ENCODE measurements at places on chromosomes 11 and 22. TPM values are rescaled to one million over a fixed set of nuclear protein-coding genes. Genes with fewer than 3 reads are reported as not detected.
A peak's percentile ranks its signal among the peaks of the same experiment; 100 is the strongest.

- DNase-seq = no peak
Observed at GRCh38 chr22:48338793-48339705, 1488.6 kb downstream of the BRD1 start.

DNA sequence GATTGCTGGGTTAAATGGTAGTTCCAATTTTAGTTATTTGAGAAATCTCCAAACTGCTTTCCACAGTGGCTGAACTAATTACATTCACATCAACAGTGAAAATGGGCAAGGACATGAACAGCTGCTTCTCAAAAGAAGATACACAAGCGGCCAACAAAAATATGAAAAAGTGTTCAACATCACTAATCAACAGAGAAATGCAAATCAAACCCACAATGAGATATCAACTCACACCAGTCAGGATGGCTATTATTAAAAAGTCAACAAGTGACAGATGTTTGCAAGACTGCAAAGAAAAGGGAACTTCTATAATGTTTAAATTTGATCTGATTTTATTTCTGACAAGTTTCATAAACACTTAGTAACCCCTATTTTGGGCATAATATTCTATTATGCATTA lies 537.5 kb downstream of the DLG2 start:
- no peak for DNase-seq

DNA sequence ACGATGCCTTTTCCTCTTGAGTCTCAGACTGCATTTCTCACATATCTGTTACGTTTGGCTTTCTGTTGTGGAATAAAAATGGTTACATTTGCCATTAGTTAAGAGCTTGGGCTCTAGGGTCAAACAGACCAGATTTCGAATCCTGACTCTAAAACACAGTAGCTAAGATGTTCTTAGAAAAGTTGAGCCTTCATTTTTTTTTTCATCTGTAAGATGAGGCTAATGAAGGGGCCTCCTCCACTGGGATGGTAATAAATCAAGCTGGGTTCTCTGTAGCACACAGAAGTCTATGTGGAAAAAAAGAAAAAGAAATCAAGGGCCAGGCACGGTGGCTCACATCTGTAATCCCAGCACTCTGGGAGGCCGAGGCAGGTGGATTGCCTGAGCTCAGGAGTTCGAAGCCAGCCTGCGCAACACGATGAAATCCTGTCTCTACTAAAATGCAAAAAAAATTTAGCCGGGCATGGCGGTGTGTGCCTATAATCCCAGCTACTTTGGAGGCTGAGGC lies 49.9 kb upstream of the CAPRIN1 start:
- no peak for DNase-seq

DNA sequence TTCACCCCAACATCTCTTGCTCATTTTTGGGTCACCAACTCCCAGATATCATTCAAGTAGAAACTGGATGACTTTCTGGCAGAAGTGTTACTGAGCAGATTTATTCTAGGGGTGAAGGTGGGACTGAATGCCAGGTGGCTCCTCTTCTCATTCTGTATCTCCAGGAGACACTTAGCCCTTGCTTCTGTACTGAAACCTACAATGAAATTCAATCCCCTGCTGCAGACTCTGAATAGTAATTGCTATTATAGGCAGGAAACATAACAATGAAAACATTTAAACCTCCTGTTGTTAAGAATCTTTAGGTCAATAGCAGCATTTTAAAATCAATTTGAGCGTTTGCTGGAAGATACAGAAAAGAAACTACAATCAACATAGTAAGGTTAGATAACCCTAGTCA lies 879.4 kb upstream of the TENM4 start:
- no peak for DNase-seq

The CNTN5 gene
- 22.1 TPM for polyA plus RNA-seq

- no peak for DNase-seq
Observed at GRCh38 chr11:61035526-61035835, 64.0 kb downstream of the CD6 start.

DNA sequence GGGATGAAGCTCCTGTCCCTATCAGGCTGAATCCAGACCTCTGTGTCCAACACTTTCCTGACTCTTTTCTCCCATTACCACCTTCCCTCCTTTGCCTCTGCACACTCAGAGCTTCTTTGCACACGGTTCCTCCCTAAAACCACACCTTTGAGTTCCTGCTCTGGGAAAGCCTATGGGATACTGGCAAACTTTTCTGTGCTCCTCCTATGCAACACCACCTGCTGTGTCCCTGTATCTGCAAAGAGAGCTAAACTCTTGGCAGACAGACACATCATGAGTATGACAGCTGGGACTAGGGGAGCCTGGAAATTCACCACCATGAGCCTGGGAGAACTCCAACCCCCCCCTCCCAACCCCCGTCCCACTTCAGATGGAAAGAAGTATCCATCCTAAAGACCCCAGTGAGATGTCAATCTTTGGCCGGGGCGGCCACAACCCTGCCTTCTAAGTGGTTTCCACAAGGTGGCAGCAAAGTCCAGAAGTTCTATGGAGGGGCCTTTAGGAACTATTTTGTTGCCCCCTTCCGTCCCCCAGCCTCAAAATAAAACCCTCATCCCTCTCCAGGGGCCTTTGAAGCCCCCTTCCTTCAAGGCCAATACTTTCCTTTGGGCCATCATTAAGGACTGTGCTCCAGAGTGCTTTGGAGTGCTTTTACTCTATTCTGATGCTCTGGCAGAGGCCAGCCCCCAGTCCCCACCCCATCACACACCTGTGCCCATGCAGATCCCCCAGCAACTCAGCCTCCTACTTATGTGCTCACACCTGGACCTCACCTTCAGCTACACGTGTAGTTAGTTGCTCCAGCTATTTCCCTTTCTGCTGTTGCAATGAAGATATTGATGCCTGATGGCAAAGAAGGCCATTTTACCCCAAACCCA lies 19.4 kb downstream of the HTR3A start:
- DNase-seq = no peak

The SYT9 gene
- 4.9 TPM for polyA plus RNA-seq

- no peak for DNase-seq
Observed at GRCh38 chr11:125394296-125394695, 101.8 kb downstream of the FEZ1 start.

DNA sequence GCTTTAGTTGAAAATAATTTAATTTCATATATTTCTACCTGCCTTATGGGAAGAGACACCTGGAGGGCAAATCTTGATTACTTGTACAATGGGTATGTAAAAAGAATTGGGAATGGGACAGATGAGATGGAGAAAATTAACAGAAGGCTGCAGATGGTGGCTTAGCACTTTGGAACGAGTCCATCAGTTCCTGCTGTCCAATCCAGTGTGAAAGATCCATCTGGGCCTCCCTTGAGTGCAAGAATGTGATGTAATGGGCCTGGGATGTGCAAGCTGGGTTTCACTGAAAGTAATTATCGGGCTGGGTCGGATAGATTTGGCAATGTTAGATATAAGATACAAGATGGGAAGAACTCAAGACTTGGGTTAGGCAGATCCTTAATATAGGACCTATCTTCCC lies 42.0 kb downstream of the CECR2 start:
- DNase-seq = no peak

DNA sequence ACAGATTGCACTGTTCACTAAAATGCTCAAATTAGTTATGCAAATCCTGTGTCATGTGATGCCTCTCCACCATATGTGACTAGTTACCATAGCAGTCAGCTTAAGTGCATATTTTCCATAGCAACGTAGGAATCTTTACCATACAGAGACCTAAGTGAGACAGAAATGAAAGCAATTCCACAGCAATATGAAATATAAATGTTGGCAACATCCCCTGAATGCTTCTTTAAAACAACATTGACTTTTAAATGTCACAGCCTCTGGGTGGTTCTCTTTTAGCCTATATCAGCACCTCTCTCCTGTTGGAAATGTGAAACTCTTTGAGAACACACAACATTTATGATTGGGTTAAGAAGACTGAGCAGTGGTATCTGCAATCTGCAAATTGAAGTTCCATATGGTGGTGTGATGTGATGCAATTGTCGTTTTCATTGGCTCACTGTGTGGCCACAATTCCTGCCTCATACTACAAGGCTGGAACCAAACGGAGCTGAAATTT lies 814.6 kb downstream of the DLG2 start:
- DNase-seq = no peak

DNA sequence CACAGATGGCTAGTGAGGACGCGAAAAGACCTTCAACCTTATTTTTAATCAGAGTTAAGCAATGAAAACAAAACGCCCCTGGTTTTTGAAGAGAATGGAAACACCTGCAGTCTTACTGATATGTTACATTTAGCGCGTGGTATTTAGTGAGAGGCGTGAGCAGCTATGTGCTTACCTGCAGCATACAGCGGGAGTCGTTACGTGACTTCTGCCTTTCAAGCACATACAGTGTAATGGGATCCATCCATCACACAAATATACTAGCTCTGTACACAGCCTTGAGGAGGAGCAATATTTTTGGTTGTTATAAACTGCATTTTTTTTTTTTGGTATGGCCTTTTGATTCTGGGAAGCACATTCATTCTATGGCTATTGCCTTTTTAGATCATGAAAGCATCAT lies 5.5 kb downstream of the KRTAP5-2 start:
- DNase-seq = no peak

DNA sequence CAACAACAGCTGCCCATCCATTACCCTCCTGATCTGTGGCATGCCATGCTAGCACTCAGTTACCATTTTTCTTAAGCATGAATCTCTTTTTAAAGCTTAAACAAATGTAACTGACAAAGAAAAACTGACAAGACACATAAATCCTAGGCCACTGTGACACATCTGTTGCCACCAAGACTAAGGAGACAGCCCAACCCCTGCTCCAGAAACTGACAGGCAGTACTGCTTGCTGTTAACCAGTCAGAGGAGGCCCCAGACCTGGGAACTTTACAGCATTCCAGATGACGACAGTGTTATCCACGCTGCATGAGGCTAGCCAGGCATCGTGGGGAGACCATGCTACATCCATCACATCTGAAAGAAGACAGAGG lies 33.8 kb downstream of the HIRA start:
- DNase-seq = no peak

DNA sequence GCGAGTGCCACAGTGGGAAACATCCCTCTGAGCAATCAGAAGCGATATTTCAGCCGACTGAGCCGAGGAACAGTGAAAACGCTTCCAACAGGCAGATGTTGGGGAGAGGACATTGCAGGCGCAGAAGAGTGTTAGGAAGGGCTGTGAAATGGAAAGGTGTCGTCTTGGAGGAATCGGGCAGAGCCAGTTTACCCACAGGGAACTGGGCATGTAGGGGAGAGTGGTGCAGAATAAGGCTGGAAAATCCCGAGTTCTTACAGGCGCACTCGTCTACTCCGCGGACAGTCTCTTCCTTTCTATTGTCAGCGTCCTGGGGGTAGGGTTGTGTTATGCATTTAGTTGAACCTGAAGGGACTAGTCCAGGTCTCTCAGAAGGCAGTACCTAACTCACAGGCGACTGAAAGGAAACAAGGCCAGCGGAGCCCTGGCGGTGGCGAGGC lies 1.1 kb upstream of the APLP2 start:
- DNase-seq = no peak

GRCh38 chr11:121194731-121195596 lies 93.9 kb downstream of the TECTA start:
- DNase-seq = peak; percentile 52

GRCh38 chr22:44046485-44047141 lies 22.5 kb downstream of the PARVB start:
- DNase-seq = no peak

Data from right renal pelvis (tissue), 4 donors.